ENCODE measurements at places on chromosomes 1 and 21. TPM values are rescaled to one million over a fixed set of nuclear protein-coding genes. Genes with fewer than 3 reads are reported as not detected.

The IL10 gene
- not detected for total RNA-seq

The CLCA4 gene
- not detected for total RNA-seq

The MAST2 gene
- total RNA-seq = 73.2 TPM

The RGS18 gene
- 10.0 TPM for total RNA-seq

The MR1 gene
- total RNA-seq = 26.9 TPM

DNA sequence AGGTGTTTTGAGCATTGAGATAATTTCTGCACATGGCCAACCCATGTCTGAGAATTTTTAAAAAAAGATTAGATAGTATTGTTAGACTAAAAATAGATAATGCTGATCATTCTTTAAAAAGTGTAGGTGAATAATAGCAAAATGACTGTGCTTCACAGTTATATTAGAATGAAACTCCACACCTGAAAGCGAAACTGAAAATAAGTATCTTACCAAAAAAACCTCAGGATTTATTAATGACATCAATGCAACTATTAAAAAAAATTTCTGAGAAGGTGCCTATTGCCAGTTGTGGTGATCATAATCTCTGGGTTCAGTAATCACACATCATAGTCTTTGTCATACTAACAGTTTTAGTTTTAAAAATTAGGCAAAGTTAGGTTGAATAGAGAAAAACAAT is 36.5 kb downstream of the PLA2G4A start:
- DNase-seq = no peak

- DNase-seq = no peak
Measured at GRCh38 chr1:24961961-24962861, 32.1 kb upstream of the RUNX3 start.

DNA sequence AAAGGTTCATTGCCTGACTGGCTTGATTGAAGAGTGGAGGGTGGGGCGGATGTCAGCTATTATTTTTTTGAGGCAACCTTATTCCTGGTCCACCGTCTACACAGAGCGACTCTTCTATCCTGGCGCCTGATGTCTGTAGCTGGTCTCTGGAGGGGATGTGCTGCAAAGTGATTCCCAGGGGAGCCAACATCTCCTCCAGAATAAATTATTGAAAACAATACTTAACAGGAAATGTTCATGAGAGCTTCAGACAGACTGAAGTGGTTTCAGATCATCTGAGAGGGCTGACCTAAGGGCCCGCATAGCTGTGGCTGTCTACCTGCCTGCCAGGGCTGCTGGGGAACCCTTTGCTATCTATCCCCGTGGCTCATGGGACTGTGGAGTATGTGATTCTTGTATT is 66.7 kb downstream of the TEX35 start:
- no peak for DNase-seq

DNA sequence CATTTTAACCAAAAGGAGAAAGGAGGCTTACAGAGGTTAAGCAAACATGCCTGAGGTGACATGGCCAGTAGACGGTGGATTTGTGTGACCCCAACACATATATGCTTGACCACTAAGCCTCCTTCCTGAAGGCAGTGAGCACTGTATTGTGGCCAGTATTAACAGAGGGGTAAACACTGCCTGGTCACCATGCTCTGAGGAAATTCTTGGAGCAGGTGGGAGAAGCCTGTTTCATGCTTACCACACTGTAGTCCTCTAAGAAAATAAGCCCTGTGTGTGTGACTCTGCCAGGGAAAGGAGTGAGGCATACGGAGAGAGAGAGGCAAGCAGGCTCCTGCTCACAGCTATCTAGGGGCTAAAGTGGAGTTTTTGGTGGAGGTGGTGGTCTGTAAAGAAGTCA is 102.7 kb downstream of the KCND3 start:
- no peak for DNase-seq

DNA sequence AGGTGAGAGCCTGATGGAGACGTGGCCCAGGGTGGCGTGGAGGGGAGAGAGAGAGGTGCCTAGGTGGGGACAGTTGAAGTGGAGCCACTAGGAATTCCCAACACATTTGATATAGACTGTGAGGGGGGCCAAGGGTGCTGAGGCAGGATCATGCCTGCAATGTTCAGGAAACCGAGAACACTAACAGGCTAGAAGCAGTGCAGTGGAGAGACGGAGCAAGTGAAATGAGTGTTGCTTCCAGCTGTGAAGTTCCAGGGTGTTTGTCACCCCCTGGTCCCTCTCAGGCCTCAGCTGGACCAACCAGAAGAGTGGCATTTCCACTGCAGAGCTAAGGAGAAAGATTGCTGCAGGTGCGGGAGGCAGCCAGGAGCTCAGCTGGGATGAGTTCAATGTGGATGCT is 127.1 kb downstream of the RIPK4 start:
- peak; percentile 59 for DNase-seq

DNA sequence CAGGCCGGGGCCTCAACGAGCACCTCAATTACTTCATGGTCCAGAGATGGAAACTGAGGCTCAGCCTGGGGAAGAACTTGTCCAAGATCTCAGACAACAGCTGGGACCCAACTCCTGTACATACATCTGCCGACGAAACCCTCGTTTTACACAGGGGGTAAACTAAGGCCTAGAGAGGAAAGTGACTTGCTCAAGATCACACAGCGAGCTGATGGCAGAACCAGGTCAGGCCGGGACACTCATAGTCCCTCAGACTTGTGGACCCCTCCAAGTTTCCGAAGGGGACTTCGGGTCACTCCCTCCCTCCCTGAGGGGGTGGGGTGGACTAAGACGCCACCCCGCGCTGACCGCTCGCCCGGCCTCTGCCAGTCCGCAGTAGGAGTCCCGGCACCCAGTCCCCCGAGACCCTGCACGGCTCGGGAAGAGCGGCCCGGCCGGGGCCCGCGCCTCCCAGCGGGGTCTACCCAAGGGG is 430 bp downstream of the WASF2 start:
- DNase-seq = no peak

DNA sequence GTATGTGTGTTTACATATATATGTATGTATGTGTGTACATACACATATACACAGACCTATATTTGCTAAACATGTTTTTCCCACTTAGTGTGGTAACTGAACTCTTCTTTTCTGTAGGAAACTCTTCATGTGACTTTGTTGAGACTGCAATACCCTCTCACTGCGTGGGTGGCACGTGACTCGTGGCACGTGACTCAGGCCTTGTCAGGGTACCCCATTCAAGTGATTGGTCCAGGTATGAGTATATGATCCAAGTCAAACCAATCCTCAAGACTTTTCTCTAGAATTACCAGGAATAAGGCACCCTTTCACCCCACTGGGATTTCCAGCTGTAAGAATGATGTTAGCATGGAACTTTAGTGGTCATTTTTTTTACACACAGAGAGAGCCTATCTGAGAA is 149.2 kb upstream of the KCNK2 start:
- DNase-seq = no peak

DNA sequence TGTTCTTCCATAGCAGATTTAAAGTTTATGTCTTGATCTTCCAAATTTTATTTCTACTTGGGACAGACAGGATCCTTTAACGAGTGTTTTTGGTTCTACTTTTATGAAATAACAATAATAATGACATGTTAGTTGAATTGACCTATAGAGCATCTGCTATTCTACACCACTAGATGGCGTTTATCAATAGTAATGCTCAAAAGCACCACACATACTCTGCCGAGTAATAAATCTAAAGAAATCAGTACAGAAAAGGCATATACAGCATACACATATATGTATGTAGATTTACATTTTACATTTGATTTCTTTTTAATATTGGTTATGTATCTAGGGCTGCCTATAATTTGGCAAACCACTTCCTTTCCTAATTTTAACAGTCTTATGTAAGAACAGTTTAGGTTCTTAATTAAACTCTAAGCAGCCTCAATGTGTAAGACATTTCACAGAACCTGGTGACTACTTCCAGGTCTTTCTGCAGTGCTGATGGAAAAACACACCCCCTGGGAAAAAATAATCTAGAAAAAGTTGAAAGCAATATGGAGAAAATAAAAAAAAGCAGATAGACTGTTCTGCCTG is 5.9 kb upstream of the SIPA1L2 start:
- no peak for DNase-seq

DNA sequence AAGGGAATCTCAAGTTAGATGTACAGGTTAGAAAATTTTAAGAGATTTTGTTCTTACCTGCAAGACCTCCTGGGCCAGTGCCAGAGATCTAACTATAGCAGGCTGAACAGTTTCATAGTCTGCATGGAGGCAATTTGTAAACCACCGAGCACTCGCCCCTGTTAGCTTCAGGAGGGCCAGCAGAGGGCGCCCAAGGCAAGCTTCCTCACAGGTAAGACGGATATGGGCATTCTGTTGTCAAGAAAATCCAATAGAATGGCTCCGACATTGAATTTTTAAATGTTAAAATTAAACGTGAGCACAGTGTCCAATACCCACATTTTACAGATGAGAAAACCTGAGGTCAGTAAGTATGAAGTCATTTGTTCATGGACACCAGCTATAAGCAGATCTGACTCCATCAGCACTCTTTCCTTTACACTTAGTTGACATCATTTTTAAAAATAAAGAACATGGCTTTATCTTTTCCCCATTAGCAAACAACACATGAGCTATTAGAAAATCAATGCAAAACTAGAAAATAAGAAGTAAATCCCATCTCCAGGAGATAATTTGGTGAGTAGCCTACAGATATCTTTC is 2.2 kb downstream of the REG4 start:
- DNase-seq = peak; percentile 72

- DNase-seq = no peak
Measured at GRCh38 chr1:70382682-70383081, 28.2 kb upstream of the ANKRD13C start.

DNA sequence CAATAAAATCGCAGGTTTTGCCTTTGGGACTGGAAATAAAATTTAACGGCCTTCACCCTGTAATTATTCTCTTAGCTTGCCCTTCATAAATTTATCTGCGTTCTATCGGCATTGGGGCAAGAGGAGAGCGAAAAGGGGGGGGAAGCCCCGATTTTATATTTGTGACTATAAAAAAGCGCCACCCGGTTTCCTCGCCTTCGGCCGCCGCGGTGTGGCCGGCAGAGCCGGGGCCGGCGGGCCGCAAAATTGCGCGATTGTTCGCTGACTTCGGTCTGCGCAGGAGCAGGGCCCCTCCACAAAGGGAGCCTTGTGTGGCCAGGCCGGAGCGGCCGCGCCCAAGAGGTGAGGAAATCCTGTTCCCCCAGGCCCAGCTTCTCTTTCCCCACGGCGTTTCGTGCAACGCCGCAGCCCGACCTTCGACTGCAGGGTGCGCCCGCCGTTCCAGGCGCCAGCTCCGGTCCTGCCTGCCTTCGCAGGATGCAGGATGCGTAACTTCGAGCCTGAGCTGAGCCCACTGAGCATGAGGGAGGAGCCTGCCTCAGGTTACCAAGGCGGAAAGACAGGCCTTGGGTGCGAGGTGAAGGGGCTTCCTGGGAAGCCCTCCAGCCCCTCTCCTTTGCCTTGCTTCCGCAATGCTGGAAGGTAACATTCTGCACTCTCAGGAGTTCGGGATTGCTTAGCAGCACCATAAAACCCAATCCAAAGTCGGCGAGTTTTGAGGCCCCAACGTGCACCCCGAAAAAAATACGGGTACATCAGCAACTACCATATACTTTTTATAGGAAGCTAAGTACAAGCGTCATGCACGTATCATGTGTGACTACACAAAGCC is 4.9 kb upstream of the TBX15 start:
- DNase-seq = no peak

GRCh38 chr1:81406292-81406999 is 394.3 kb upstream of the ADGRL2 start:
- no peak for DNase-seq

- no peak for DNase-seq
Measured at GRCh38 chr21:32256873-32257620, 21.8 kb downstream of the MIS18A start.

DNA sequence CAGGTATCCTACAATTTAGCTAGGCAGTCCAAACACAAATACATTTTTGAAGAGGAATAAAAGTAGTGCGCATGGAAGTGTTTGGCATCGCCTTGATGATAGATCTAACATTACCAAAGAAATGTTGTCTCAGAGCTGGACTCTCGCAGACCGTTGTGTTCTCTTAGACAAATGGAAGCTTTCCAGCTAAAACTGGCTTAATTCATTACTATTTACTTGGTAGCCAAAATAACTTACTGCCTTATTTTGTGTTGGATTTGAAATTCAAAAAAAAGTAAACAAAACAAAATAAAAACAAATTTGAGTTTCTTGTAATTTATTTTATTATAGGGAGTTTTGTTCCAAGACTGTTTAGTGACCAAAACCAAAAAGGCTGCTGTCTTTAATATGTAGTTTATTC is 51.6 kb downstream of the PDE4B start:
- no peak for DNase-seq

DNA sequence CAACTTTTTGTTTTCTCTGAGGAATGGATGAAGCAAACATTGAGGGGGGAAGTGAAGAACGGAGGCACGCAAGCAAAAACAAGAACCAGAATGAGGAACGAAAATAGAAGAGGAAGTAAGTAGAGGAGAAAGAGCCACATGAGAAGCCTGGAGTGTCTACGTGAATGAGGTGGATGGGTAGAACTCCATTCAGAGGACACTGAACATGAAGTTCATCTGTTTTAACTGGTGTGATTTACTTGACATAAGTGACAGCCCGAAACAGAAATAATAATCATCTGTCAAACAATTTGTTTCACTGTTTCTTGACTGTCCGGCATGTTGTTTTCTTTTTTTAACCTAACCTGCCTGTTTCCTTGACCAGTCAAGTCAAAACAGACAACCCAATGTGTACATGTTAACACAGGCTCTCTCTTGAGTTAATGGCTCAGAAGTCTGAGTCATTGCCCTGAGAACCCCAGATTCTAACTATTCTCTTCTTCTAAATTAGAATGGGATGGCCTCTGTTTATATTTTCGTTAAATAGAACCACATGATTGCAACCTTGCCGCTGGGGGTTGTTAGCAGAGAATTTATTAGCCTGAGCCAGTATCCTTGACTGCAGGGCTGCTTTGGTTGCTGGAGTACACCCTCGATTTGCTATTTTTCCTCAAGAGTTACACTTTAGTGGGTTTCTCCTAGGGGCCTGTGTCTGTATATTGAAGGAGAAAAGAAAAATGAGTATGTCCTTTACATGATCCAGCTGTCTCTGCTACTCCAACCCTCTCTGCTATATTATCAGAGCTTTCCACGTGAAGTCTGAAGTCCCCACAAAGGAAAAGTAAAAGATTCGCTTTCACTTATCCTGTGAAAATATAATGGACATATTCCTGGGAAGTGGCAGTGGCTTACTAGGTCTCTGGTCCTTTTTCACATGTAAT is 151.7 kb downstream of the ZC3H11B start:
- no peak for DNase-seq

DNA sequence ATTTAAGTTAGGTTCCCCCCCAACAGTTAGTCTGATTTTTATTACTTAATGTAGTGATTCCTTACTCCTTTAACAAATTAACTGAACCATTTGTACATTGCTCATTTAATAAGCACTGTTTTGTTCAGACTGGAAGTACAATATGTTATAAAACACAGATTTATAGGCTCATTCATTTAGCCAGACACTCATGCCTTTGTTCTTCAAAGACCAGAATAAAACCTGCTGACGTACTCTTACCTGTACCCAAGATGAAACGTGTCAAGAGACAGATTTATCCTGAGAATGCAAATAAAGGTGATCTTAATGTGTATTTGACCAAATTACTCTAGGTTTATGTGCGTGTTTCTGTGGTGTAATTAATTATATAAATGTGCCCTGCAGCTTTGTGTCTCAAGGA is 92.8 kb downstream of the INTS7 start:
- DNase-seq = no peak

Measured in natural killer cell treated with Interleukin-12 subunit alpha and Interleukin-12 subunit beta and Interleukin-15 and Interleukin-18, amount 100 ng/mL, for 72 hours (primary cell).